ENCODE measurements at places on chromosomes 5 and 9.

- DNase-seq, result no peak
Observed at GRCh38 chr9:6382681-6383080, 30.3 kb upstream of the UHRF2 start.

DNA sequence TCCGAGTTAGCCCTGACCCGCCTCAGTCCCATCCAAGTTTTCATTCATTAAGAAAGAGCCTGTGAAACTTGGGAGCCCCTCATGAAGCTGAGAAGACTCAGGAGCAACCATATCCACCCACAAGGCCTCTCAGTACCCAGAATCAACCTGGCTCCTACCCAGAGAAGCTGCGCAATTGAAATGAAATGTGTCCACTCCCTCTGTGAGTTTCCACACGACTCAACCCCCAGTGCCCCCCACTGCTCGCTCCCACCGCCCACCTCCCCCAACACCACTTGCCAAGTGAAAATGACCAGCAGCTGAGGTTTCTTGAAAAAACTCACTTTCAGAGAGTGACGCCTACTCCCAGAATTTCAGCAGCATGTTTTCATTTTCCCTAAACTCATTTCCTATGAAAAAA lies 104.6 kb downstream of the CDK5RAP2 start:
- no peak for DNase-seq

DNA sequence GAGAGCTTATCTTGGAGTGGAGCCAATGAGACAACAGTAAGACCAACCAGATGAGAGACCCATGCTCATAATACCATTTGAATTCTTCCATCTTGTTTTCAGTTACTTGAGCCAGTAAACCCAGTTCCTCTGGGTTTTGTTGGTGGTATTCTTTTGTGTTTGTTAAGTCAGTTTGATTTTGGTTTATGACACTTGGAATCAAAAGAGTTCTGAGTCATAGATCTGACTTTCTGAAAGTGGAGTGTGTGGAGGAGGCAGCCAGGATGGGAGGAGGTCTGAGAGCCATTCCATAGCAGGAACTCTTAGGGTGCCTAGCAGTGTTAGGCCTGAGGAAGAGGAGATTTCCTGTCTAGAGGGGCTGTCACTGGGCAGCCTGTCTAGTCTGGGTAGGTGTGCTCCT lies 24.6 kb upstream of the PANK3 start:
- no peak for DNase-seq

DNA sequence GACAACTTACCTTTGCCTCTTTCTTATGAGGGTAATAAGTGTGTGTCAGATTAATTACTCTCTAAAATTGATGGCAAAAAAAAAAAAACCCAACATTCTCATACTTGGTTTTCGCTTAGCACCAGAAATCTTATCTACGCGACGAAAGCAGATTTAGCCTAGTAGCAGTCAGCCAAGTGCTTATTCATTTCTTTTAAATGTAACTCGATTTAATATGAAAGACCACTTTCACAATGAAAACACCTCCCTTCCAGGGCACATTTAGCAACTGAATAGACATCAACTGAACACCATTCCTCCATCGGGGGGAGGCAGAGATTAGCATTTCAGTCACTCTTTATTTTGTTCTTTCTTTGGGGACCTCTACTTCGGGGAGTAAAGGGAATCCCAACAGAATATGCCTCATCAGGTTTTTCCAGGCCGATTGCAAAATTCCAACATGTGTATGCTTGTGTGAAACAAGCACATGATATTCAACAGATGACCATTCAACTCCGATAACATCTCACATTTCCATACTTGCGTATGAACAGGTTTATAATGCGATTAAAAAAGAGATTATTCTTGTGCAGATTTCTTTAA lies 124.1 kb upstream of the RETREG1 start:
- no peak for DNase-seq

DNA sequence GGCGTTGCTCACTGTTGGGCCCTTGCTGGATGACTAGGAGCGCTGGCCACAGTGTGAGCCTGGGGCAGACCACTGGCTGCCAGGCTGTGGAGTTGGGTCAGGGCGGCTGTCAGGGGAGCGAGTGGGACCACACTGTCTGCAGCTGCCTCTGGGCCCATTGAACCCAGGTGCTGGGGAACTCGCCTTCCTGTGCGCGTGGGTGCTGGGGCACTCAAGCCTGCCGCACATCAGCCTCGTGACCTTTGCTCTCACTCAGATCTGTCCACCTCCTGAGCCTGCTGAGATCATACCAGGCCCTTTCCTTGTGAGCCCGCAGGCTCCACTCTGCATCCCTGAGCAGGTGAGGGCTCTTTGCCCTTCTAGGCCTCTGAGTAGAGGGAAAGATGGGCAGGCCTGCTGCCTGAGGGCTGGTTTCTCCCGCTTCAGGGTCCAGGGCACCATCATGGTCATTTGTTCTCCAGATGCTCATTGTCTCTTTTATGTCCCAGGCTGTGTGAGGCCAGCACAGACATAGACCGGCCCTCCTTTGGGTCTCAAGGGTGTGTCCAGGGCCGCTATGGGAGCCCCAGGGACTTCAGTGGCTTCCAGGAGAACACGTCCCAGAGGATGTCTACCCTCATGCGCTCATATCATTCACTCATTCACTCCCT lies 26.5 kb downstream of the WNK2 start:
- no peak for DNase-seq

DNA sequence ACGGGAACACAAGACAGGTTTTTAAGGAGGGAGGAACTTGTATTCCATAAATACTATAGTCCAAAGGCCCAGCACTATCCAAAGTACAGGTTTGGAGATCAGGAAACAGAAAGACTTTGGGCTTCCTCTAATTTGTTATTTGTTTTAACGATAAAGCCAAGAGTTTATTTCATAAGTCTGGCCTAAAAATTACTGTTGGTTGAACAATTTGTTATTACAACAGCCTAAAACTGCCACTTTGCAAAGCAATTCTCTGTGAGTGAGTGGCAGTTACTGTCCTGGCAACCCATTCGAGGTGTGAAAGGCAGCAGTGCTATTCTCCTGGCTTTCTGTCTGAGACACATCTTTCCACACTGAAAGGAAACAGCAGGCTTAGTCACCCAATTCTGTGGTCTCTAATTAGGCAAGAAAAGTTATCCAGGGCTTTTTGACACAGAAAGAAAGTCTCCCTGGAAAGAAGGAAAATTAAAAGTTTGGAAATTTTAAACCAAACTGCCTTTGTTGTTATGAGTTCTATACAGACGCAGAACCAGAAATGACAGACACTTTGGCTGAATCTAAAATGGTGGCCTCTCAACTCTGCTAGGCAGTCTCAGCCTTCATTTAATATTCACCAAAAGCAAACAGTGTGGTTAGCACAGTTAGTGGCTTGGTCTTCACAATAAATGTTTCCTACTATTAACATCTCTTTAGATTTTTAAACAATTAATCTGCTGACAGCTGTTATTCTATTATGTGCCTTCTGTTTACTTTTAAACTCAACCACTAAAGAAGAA lies 33.9 kb downstream of the PSMB7 start:
- no peak for DNase-seq

- DNase-seq, result no peak
Observed at GRCh38 chr9:112711050-112711689, 6.7 kb downstream of the INIP start.

DNA sequence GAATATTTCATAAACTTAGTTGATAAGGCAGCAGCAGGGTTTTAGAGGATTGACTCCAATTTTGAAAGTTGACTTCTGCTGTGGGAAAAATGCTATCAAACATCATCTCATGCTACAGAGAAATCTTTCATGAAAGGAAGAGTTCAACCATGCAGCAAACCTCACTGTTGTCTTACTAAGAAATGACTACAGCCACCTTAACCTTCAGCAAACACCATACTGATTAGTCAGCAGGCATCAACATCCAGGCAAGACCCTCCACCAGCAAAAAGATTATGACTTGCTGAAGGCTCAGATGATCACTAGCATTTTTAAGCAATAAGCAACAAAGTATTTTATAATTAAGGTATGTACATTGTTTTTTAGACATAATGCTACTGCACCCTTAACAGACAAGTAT lies 7.6 kb downstream of the TMEM174 start:
- DNase-seq, result no peak

- no peak for DNase-seq
Observed at GRCh38 chr5:124263680-124264491, 482.6 kb downstream of the ZNF608 start.

DNA sequence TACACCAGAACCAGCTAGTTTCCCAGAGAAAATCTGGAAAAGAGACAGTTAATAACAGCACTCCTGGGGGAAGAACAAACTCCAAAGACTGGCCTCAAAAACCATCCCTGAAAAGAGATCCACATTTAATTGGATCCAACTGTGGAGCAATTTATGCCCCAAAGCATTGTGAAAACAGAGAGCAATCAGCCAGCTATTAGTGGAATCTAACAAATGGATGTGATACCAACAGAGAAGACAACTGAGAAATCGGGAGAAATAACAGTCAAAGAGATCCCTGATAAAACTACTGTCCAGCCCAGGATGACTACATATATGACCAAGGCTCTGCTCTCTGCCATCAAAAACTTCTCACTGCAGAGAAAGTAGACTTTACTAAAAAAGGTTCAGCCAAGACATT lies 40.5 kb upstream of the TRIO start:
- DNase-seq, result no peak

DNA sequence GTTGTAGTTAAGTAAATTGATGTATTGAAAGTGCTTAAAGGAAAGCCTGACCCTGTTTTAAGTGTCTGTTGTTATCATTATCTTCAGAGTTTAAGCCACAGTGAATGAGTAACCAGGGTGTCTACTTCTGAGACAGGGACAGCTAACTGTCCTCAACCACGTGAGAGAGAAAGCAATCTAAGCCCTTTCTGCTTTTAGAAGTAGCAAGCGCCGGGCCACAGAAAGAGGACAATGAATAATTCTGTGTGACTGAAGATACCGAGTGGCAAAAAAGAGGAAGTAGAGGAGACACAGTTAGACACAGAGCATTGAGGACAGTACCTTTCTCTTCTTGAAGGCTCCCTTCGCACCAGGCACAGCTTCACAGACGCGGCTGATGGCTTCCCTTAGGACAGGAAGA lies 86.3 kb downstream of the S1PR3 start:
- DNase-seq, result no peak

GRCh38 chr9:22449719-22450118 lies 3.1 kb downstream of the DMRTA1 start:
- DNase-seq, result no peak

GRCh38 chr5:908172-908571 lies 15.5 kb downstream of the TRIP13 start:
- no peak for DNase-seq
